ENCODE measurements at places on chromosomes 2 and 18. TPM values are rescaled to one million over a fixed set of nuclear protein-coding genes. Genes with fewer than 3 reads are reported as not detected.

SLC5A7 gene
- not detected for total RNA-seq

RUFY4 gene
- not detected for total RNA-seq

KCNS3 gene
- 1.1 TPM for total RNA-seq

SERPINB7 gene
- total RNA-seq: 1.7 TPM

RETREG2 gene
- total RNA-seq: 84.2 TPM

C1QL2 gene
- total RNA-seq: 0.53 TPM

EML6 gene
- total RNA-seq: 1.5 TPM

CNGA3 gene
- not detected for total RNA-seq

PLEKHH2 gene
- 2.5 TPM for total RNA-seq

GAL3ST2 gene
- total RNA-seq: 0.42 TPM

GLB1L gene
- 5.5 TPM for total RNA-seq

CHRNG gene
- not detected for total RNA-seq

GNLY gene
- 0.30 TPM for total RNA-seq

MORN2 gene
- total RNA-seq: 41.0 TPM

NRP2 gene
- total RNA-seq: 143 TPM

GALNT5 gene
- 2.0 TPM for total RNA-seq

KANSL1L gene
- 0.62 TPM for total RNA-seq

TCF23 gene
- not detected for total RNA-seq

MYOM1 gene
- total RNA-seq: 0.30 TPM

SERPINB11 gene
- not detected for total RNA-seq

GALR1 gene
- not detected for total RNA-seq

LOXHD1 gene
- total RNA-seq: not detected

LBH gene
- 122 TPM for total RNA-seq

GNAL gene
- 6.0 TPM for total RNA-seq

BOLL gene
- total RNA-seq: not detected

DOK6 gene
- total RNA-seq: not detected

PROKR1 gene
- total RNA-seq: not detected

GRHL1 gene
- total RNA-seq: 1.3 TPM

SLC40A1 gene
- total RNA-seq: 1.8 TPM

All from A549 treated with Mapracorat at 1 μM for 4 hours (cell line).